Stimulated activated naive CD4-positive, alpha-beta T cell (primary cell): ENCODE measurements at places on chromosomes 13 and 19.

DNA sequence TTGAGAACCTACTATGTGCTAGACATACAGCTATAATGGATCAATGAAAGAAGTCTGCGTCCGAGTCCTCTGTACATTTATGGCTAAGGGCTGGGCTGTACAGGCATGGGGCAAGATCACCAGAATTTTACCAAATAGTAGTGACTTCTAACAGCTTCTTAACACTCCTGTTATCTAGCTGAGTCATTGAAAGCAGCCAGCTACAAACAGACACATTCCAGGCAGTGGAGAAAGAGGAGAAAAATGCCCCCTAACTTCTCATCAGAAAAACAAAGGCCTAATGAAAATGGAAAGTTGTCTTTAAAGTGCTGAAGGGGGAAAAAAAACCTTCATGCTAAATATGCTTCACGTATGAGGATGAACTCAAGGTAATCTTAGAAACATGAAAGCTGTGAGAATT lies 14.3 kb upstream of the ZNF667 start:
- DNase-seq: no peak

GRCh38 chr19:7997809-7998480 lies 7.5 kb downstream of the ELAVL1 start:
- no peak for DNase-seq

DNA sequence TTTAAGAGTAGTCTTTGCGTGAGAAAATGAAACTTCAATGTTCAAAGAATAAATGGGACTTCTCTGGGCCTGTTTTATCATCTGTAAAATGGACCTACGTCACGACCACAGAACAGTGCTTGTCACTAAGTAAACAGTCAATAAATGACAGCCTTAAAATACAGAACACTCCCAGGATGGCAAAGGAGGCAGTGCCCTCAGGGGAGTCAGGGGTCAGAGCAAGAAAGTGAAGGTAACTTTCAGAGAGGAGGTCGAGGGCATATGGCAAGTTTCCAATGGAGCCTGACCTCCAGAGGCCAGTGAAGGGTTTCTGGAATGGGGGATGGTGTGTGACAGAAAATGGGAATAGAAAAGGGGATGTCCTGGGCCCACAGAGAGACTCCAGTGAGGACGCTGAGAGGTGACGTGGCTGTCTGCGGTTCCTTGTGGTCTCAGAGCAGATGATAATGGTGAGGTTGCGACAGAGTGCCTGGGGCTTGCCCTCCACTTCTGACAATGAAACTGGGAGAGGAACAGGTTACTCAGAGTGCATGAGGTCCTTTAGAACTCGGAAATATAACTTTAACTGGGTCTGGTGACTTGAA lies 91.8 kb downstream of the UBL3 start:
- DNase-seq: no peak

DNA sequence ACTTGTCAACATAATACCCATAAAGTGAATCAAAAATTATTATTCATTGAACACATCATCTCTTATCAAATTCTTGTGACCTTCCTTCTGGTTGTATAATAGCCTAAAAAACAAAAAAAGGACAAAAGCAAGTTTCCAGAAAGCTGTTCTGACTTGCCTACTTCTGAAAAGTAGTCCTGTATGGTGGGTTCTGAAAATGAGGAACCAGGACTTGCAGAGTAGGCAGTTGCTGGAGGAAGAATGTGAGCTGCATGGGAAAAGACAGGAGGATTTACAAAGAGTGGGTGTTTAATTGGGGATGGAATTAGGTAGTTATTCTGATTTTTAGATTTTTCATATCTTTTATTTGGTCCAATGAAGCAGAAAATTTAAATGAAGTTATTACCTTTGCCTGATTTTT lies 56.7 kb downstream of the RCBTB2 start:
- no peak for DNase-seq

GRCh38 chr13:34411177-34411576 lies 530.9 kb upstream of the NBEA start:
- DNase-seq: no peak

- no peak for DNase-seq
Measured at GRCh38 chr13:26584713-26585112, 27.2 kb downstream of the WASF3 start.

- no peak for DNase-seq
Measured at GRCh38 chr13:77846173-77846572, 72.5 kb downstream of the EDNRB start.

- no peak for DNase-seq
Measured at GRCh38 chr19:18499055-18499775, 22.7 kb downstream of the ELL start.

DNA sequence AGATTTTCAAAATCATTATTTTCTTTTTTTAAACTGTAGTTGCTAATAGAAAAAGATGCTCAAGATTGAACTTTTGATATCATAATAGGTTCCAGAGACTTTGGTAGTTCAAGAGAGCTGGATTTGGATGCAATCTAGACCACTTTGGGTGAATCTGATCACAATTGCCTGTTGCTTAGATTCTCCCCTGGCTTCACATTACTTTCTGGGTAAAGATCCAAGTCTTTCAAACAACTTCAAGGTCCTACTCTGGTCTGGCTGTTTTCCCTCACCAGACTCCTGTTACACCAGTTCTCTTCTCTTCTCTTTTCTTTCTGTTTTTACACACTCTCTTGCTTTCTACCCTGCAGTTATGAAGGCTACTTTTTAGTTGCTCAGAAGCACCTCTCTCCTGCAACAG lies 7.4 kb upstream of the SPRY2 start:
- DNase-seq: no peak

DNA sequence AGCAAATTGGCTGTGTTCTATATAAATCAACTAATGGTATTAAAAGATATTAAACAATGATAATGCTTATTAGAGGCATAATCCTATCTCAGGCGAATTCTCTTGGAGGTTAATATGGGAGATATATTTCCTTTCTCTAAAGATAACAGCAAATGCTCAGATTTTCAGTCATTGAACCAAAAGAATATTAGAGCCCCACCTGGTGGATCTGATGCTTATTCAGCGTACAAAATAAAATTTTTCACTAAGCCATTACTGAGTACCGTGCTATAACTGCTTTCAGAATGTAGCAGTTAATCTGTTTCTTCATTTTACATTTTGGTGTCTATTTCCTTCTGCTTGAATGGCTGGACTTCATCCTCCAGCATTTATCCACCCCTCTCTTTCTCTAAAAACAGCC lies 143.3 kb upstream of the IPO5 start:
- no peak for DNase-seq

- no peak for DNase-seq
Measured at GRCh38 chr13:87128491-87128890, 542.7 kb upstream of the SLITRK5 start.
